GM06990 (cell line): ENCODE measurements at places on chromosomes 16 and 17.

DNA sequence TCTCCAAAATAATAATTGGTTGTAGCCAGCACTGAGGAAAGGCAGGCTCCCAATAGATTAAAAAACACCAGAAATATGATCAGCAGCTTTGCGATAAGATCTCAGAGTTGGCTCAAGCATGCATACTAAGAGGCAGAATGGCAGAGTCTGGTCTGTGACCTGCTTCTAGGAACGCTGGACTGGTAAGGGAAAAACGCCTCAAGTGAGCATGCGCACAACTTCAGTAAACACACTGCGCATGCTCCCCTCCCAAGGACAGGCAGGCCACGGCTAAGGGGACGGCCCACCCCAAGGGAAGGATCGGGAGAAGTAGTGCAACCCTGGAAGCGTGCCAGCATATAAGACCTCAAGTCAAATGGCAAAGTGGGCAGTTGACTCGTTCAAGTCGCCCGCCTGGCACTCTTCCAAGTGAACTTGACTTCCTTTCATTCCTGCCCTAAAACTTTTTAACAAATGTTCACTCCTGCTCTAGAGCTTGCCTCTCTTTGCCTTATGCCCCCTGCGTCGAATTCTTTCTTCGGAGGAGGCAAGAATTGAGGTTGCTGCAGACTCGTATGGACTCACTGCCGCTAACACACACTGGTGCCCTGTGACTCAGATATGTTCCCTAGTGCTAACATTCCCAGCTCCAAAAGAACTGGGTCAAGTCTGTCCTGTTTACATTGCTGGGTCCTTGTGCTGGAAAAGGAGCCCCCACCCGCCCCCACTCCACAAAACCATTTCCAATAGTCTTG lies 22.4 kb upstream of the PRM1 start:
- DNase-seq: no peak

GRCh38 chr17:35568561-35568960 lies 7.9 kb upstream of the SLFN14 start:
- no peak for DNase-seq

DNA sequence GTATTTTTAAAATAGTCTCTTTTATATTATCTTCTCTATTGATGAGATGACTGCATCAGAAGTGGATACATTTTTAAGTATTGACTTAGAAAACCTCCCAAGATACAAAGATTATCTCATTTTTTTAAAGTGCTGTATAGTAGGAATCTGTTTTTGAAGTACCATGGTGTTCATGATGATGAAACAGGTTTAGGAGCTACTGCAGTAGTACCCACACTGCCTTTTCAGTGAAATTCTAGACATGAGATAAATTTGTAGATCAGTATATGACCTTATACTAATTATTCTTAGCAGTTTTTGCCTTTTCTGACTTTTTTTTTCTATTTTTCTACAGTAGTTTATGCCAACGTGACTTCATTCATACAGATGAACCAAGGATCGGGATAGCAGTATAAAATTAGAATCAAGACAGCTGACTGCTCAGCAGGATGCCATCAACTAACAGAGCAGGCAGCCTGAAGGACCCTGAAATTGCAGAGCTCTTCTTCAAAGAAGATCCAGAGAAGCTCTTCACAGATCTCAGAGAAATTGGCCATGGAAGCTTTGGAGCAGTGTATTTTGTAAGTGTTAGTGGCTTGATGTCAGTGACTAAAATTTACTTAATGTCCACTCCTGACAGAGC lies 61.1 kb downstream of the TAOK1 start:
- DNase-seq: no peak

DNA sequence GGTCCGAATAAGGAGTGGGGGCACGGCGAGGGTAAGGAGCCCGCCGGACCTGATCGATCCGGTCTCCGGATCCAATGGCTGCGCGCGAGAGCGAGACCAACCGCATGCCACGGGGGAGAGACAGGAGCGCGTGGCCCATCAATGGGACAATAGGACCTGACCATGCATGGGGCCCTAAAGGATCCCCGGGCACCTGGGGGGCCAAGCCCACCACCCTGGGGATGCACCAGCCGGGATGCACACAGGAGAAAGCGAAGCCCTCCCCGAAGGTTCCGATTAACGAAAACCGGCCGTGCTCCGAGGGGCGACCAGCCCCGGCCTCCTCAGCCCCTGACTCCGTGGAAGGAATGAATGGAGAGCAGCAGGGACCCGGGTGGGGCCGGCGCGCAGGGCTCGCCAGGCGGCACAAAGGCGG lies 525 bp downstream of the JPT1 start:
- DNase-seq: peak; percentile 58

- DNase-seq: no peak
Measured at GRCh38 chr17:2844416-2844815, 48.2 kb downstream of the RAP1GAP2 start.

DNA sequence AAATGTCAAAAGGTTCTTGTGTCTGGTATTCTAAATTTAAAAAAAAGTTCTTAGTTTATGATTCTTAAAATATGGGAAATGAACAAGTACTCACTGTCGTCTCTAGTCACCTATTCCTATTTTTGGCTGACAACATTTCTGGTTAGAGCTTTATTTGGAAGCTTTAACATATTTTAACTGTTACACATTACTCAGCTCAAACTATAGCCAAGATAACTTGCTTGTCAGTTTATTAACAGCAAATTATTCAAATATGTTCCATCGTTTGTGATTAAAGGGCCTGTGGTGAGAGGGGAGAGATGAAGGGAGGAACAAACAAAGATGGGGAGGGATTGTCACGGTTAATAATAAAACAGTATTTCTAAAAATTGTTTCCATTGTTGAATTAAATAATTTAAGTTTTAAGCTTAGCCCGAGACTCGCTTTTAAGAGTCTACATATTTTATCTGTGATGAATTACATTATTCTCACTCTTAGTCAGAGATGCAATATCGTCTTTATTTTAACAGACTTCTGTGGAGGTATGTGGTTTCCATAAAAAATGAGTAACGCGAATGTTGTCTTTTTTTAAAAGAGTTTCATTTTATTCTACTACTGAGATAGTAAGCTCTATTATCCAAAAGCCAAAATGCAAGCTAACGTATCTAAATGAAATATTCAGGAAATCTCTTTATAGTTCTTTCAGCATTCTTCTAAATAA lies 321.9 kb upstream of the PMFBP1 start:
- no peak for DNase-seq

DNA sequence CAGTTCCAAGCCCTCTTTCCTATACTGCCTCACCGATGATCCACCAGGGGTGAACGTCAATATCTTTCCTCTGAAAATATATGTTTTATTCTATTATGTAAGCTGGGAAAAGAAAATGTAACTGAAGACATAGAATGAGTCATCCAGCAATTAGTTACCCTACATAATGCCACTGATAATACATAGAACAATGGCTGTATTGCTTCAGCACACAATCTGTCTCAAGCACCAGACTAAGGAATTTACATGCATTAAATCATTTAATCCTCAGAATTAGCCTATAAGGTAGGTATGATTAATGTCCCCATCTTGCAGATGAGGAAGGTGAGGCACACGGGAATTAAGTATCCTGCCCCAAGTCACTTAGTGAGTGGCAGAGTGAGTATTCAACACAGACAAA lies 472.8 kb downstream of the TOX3 start:
- DNase-seq: no peak

DNA sequence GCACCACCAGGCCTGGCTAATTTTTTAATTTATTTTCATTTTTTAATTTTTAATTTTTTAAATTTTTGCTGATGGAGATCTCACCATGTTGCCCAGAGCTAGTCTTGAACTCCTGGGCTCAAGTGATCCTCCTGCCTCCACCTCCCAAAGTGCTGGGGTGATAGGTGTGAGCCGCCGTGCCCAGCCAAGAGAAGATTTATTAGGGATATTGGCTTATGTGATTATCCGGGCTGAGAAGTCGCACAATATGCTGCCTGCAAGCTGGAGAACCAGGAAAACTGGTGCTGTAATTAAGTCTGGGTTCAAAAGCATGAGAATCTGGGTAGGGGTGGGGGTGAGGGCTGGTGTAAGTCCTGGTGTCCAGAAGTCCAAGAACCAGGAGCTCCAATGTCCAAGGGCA lies 2.5 kb upstream of the C16orf90 start:
- DNase-seq: no peak

- peak; percentile 60 for DNase-seq
Measured at GRCh38 chr17:65163990-65164495, 26.9 kb downstream of the RGS9 start.

GRCh38 chr17:78414178-78415162 lies 36.0 kb downstream of the PGS1 start:
- DNase-seq: no peak

DNA sequence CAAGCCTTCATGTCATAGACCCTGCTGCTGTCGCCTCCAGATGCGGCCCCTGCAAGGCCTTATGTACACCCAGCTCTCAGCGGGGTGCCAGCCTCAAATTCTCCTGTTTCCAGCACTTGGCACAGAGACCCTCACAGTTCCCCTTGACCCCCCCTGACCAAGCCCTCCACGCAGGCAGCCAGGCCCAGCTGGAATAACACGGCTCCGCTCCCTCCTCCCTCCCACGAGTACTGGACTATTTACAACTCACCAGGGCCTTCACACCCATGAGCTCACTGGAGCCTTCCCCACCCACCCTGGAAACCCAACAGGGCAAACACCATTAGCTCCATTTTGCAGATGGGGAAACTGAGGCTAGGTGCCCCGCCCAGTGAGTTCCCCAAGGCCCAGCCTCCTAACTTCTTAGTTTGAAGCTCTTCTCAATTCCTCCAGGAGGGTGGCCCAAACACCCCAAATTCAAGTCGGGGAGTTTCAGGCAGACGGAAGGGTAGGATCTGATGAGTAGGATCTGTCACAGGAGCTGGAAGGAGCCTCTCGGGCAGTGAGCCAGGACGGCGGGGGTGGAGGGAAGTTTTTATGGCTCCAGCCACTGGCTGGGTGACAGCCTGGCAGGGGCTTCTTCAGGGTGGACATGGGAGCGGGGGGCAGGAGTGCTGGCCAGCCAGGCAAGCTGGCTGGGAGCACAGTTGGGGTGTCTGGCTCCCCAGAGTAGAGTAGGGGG lies 17.5 kb upstream of the DLX4 start:
- no peak for DNase-seq

GRCh38 chr17:53472586-53472985 lies 350.1 kb upstream of the KIF2B start:
- no peak for DNase-seq

GRCh38 chr17:76191896-76192295 lies 48.4 kb downstream of the RNF157 start:
- DNase-seq: peak; percentile 69

DNA sequence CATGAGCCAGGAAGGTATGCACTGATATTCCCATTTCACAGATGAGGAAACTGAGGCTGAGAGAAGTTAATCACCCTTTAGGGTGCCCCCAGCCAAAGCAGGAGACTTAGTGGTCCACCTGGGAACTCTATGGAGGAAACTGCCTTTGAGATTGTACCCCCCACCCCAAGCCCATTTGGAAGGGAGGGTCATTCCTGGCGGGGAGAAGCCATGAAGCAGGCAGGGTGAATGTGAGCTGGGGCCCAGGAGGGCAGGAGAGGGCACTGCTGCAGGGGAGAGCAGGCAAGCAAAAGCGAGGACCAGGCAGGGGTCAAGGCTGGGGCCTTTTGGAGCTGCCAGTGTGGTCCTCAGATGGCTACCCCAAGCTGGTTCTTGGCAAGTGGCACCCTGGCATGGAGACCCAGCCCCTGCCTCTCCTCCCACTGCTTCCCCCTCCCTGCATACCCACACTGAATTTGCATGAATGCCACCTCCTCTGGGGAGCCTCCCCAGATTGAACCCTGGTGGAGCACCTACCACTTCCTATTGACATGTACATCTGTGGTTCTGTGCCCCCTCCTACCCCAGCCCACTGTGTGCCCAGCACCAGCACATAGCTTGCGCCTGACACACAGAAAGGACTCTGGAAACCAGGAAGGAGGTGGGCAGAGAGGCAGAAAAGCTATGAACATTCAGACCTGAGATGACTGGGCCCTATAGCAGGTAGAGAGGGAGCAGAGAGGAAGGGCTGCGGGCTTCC lies 965 bp upstream of the TMC6 start:
- peak; percentile 37 for DNase-seq
